Aorta (tissue), 5 donors: ENCODE measurements at places on chromosomes 16 and 17. TPM values are rescaled to one million over a fixed set of nuclear protein-coding genes. Genes with fewer than 3 reads are reported as not detected.

The ENKD1 gene
- polyA plus RNA-seq, result 13.3 TPM

The CCL1 gene
- not detected for polyA plus RNA-seq

The RAB37 gene
- 2.4 TPM for polyA plus RNA-seq

The C16orf46 gene
- polyA plus RNA-seq, result 0.38 TPM

The MYH13 gene
- polyA plus RNA-seq, result not detected

The NATD1 gene
- polyA plus RNA-seq, result 3.6 TPM

The GSDMA gene
- polyA plus RNA-seq, result not detected

The CSF3 gene
- 2.7 TPM for polyA plus RNA-seq

The ADAP2 gene
- 11.6 TPM for polyA plus RNA-seq

The KRTAP4-9 gene
- polyA plus RNA-seq, result 0.13 TPM

The ANKRD40 gene
- 20.5 TPM for polyA plus RNA-seq
